ENCODE measurements at places on chromosomes 6 and 20.

- DNase-seq: no peak
Measured at GRCh38 chr6:133595111-133595761, 293.7 kb upstream of the TCF21 start.

DNA sequence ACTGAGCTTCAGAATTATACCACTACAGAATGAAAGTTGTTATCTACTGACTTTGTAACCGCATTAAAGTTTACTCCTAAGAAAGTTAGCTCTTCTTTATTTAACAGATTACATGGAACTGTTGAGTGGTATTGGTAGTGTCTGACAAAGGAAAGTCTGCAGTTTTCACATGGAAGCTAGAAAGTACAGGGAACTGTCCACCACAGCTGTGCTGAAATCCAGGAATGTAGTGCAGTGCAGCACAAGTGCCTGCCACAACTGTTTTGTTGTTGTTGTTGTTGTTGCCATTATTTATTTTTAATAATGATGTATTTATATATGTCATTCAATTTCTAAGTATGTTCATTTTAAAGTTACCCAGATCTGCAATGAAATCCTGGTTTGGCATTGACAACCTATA lies 464.9 kb downstream of the TBC1D32 start:
- DNase-seq: no peak

DNA sequence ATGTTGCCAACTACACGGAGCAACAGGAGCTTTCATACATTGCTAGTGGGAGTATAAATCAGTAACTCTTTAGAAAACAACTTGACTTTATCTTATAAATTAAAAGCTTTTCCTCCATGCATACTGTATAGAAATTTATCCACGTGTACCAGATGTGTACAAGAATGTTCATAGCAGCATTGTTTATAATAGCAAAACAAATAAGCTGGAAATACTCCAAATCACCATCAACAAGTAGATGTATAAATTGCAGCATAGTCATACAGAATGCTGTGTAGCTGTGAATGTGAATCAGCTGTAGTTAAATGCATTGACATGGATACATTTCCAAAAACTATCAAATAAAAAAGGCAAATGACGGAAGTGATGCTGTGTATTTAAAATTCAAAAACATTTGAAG lies 6.0 kb downstream of the PSMF1 start:
- DNase-seq: no peak

- no peak for DNase-seq
Measured at GRCh38 chr20:21234806-21235483, 68.2 kb upstream of the XRN2 start.

DNA sequence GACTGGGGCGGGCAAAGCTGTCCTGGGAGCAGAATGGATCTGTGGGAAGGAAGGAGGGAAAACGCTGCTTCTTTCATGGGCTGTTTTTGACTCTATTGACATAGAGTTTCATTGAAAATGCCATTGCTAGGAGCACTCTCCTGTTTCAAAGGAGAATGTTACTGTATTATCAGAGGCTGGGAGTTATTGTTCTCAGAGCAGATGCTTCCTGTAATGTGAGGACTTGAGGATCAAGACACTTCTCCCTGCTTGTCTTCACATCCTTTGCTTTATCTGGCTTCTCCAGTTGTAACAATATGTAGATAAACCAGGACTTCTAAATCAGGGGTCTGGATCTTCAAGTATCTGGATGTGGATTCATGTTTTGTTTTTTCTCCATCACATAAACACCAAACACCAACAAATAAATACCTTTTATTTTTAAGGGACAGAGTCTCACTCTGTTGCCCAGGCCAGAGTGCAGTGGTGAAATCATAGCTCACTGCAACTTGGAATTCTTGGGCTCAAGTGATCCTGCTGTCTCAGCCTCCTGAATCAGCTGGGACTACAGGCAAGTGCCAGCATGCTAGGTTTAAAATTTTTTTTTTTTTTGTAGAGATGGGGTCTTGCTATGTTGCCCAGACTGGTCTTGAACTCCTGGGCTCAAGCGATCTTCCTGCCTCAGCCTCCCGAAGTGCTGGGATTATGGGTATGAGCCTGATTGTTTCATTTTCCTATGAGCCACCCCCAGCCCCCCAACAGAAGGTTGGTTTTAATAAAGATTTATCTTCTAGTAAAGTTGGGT lies 3.9 kb downstream of the CD109 start:
- no peak for DNase-seq

DNA sequence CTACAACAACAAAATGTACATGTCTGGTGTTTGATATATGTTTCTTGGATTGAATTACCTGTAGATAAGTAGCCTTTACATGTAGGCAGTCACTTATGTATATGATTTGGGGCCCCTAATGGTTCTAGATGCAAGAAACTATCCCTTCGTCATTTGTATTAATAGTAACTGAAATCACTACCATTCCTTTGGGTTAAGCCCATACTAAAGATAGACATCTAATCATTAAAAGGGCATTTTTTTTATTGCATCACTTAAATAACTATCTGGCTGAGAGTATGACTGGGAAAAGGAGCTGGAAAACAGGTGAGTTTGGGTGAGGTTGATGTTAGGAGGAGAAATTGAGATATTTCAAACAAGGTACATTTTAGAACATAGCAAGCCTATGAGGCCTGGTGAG lies 213.5 kb upstream of the PLN start:
- DNase-seq: no peak

GRCh38 chr6:138157986-138158638 lies 3.6 kb upstream of the ARFGEF3 start:
- no peak for DNase-seq

GRCh38 chr6:5832668-5833067 lies 174.1 kb downstream of the NRN1 start:
- no peak for DNase-seq

DNA sequence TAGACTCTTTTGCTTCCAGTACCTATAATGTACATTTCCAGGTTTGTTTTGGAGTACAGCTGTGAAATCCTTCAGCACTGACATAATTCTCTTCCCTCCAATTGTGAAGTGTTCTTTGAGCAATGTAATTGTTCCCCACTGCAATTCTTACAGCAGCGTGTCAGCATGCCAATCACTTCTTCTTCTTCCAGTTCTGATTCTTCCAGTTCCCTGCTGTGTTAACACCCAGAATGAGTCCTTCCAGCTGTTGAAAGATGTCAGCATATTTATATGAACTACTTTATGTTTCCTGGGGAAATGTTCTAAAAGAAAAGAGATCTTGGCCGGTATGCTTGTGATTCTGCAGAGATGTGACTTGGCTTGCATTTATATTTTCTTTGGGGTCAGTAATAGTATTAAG lies 213.9 kb downstream of the UNC5CL start:
- DNase-seq: no peak

DNA sequence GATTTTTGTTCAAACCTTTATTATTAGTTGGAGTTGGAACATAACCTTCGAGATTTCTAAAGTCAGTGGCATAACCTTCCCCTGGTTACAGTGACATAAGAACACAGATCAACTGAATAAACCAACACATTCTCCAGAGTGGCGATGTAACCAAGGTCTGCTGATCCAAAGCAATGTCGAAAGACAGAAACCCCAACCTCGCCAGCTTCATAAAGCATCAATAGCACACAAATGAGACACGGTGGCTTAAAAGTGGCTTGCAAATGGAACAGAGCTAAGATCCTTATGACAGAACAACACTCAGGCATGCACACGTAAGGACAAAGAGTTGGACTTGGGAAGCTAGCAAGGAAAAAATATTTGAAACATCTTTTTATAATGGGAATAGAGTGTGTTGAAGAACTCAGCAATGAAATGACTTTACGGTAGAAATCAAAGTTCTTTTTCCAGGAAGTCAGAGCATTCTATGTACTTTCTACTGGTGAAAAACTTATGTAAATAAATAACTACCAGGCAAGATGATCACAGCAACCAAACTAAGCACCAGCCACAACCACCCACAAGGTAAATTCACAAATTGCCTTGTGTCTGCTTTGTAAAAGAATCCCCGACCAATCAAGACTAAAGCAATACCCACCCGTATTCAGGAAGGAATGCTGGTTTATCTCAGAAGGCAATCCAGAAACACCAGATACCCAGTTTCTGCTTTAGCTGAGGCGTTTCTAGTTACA lies 61.0 kb upstream of the NHSL1 start:
- DNase-seq: no peak

DNA sequence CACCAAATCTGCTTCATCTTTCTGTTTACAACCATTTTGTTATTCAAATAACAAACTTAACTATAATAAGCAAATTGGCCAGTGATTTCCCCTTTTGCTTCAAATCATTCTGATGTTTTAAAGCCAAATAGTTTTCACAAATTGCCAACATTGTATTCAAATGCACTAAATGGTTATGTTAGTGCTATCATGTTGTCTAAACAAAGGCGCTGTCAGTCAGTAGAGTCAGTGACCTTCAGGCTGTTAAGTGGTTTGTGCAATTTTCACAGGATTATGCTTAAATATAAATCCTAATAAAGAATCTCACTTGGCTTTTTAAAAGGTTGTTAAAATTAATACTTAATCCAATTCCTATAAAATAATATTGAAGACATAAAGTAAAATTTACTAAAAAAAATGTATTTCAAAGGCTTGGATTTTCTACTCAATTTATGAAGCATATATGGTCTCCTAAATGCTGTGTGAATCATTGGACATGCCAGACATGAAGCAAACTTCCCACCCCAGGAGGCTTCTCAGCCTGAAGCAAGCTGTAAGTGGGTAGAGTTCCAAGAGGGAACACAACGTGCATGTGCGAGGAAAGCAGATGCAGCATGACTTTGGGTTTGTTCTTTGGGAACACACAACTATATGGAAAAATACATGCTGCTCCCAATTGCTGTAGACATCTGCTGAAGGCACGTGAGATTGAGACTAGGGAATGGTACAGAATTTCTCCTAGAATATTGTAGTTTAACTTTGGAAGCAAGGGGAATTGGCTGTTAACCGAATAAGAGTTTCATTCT lies 54.9 kb downstream of the RSPO3 start:
- DNase-seq: no peak

DNA sequence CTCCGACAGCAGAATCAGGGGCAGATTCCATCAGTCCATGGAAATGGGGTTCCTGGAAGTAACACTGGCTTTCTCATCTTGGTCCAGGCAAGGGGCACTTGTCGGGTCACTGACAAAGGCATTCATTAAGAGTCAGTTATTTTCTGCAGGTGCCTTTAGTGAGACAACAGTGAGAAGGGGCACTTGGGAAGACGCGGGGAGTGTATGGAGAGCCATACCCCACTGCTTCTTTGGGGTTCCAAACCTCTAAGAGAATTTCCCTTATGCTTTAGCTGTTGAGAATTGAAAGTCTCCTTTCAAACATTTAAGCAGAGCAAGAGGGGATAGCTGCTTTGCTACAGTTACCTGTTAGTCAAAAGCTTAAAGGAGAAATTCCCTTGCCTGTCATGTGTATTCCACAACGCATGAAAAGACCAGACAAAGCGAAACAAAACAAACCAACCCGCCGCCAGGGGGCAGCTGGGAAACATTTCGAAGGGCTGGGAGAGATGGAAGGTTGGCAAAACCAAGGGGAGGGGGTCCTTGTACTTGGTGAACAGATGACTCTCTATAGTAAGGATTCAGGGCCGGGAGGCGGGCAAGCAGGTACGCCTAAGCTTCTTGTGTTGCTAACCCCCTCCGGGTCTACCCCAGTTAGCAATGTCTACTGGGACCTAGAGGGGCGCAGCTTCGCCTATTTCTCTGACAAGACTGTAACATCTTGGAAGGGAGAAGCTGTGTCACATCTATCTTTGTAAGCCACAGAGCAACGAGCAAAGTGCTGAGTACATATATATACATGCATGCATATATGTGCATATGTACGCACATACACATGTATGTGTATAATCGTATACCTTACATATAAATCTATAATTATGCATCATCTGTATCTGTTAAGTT lies 474.9 kb upstream of the AGPAT4 start:
- no peak for DNase-seq

GRCh38 chr20:47981222-47981621 lies 195.9 kb upstream of the SULF2 start:
- no peak for DNase-seq

GRCh38 chr20:49045440-49046086 lies 549 bp upstream of the CSE1L start:
- DNase-seq: no peak

- DNase-seq: no peak
Measured at GRCh38 chr20:5667705-5668528, 82.3 kb upstream of the SHLD1 start.
